ENCODE measurements at places on chromosomes 11 and 22.

DNA sequence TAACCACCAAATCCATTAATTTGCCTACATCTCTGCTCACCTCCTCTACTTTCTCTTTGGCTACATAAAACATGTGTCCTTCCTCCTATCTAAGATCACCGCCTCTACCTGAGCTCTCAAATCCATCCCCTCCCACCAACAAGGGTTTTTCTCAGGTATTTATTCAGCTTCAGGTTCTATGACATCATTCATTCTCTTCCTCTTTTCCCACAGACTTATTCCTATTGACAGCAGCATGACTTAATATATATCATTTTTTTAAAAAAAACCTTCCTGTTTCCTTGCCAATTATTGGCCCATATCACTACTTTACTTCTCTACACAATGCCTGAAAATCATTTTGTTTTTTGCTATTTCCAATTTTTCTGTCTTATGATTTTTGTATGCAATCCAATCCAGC, 4.4 kb downstream of the CASP12 start:
- DNase-seq = no peak

GRCh38 chr11:46845440-46845739, 690 bp downstream of the CKAP5 start:
- no peak for DNase-seq

DNA sequence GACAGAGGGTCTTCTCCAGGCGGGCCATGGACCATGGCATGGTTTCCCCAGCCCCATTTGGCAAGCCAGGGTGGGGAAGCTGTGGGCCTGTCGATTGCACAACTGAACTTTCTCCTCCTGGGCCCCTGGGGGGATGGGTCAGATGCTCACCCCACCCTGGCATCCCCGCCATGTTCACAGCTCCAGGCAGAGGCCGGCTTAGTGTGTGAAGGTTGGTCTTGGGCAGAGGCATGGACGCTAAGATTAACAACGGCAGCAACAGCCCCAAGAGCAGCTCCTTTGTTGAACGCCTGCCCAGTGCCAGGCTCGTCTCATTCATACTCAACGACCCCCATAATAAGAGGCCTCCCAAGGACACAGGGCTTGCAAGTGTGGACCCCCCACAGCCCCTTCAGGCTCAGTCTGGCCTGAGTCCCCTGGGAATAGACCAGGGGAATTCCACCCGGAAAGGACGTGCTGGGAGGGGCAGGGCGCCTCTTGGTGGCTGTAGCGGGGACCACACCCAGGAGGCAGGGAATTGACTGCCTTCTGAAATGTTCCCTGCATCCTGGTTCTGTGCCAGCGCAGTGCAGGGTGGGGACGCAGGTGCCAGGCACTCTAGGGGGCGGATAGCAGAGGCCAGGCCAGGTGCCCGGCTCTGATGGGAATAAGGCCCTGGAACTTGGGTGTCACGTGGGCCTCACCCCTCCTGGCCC, 8.3 kb downstream of the TSPO start:
- no peak for DNase-seq

DNA sequence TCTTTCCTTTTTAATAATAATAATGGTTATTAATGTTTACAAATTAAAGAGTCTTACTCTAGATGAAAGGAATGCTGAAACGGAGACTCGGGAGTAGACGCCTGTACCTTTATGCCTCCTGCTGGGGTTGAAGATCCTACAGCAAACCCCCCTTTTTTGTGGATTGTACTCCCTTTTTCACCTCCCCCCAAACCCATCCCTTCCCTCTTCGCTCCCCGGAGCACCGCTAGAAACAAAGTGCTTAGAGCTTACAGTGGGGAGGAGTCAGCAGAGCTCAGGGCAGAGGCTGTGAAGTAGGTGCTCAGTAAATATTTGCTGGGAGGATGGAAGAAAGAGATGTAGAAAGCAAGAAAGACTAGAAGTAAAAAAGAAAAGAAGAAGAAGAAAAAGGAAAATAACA, 169.7 kb downstream of the NXPE2 start:
- no peak for DNase-seq

- no peak for DNase-seq
Observed at GRCh38 chr11:72010529-72011233, 12.0 kb downstream of the IL18BP start.

DNA sequence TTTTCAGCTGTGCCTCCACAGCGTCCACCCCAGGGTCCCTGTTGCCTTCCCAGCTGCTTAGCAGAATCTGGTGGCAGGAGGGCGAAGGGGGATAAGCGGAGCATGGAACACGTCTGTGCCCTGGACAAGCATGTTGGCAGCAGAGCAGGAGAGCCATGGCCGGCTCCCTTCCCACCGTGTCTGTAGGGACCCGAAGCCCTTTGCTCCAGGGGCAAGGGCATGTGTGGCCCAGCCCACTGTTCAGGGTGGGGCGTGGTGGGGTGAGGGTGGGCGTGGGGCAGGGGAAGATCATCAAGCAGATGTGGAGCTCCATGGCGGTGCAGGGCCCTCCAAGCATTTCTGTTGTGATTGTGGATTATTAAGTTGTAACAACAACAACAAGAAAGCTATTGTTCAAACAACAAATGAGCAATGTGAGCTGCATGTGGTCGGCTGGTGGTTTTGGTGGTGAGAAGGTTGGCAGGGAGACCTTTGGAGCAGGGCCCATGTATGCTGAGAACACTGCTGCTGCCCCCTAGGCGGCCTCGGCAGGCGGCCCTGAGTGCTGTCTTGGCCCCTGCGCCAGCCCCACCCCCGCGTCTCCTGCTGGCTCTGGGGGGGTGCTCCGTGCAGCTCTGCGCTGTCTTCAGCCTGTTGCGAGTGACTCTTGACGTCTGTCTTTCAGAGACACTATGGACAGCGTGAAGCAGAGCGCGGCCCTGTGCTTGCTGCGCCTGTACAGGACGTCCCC, 50.9 kb downstream of the AP2A2 start:
- DNase-seq = no peak

DNA sequence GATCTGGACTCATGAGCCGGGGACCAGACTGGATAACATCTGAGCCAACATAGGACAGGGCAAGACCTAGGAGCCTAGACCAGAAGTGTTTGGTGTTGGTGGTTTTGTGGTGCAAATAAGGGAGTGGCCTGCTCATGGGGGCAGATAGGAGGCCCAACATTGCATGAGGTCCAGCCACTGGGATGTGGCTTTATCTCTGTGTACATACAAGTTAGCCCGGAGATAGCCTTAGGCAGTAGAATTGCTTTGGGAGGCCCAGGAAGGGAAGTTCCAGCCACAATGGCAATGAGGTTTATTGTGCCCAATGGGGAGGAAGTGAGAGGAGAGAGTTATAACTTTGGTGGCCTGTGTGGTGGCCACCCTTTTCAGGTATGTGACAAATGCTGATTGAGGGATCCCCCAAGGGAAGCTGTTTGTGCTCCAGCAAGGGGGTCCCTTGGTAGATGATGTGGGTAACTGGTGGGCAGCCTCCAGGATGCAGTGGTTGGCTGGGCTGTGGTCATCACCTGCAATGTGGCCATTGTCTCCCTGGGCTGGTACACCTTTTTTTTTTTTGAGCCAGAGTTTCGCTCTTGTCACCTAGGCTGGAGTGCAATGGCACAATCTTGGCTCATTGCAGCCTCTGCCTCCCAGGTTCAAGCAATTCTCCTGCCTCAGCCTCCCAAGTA, 6.4 kb downstream of the LMO2 start:
- no peak for DNase-seq

GRCh38 chr11:1863352-1864216, 10.7 kb downstream of the LSP1 start:
- no peak for DNase-seq

GRCh38 chr11:5910540-5910939, 17.5 kb downstream of the OR52E5 start:
- no peak for DNase-seq

- DNase-seq = no peak
Observed at GRCh38 chr11:76664578-76665061, 5.9 kb downstream of the LRRC32 start.

DNA sequence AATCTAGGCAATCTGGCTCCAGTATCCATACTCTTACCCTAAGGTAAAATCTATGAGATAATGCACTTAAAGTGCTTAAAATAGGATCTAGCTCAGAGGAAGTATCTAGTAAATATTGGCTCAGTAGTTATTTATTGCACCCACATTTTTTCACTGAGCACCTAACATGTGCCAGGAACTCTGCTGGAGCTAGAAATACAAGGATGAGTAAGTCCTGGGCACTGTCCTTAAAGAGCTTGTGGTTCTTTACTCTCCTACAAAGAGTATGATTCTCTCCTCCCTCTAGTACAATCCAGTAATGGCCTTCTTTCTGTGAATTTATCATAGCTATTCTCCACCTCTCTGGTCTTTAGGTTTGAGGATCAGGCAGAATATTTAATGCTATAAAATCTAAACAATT, 59.2 kb downstream of the DEUP1 start:
- DNase-seq = no peak

DNA sequence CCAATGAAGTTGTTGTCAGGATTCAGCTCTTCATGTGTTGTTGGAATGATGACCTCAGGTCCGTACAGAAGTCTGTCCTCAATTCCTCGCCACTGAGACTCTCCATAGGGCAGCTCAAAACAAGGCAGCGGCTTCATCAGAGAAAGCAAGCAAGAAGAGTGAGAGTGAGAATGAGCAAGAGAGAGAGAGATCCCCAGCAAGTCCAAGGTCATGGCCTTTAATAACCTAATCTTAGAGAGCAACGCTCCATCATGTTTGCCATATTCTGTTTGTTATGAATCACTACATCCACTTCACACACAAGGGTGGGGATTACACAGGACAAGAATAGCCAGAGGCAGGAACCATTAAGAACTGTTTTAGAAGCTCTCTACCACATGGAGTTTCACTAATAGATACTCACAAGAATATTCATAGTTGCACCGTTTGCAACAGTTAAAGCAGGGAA, 23.3 kb upstream of the MMP7 start:
- no peak for DNase-seq

GRCh38 chr11:17230867-17231851, 23.4 kb upstream of the PIK3C2A start:
- no peak for DNase-seq

DNA sequence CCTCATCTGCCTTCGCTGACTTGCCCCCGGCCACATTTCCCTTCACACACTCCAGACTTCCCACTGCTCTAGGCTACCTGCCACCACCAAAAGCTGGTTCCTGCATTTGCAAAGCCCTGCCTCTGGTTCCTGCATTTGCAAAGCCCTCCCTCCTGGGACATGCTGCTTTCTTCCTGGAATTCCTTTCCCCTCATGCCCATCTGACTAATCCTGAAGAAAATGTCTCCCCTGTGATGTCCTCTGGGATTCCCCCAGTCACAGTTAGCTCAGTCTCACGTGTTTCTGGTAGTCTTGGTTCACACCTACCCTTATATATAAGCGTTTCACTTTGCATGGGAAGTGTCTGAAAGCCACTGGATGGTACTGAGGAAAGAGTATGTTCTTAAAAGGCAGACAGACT, 206.9 kb downstream of the DBX1 start:
- DNase-seq = no peak

GRCh38 chr11:112307616-112308015, 47.0 kb upstream of the PLET1 start:
- DNase-seq = no peak

GRCh38 chr11:118618115-118618990, 10.9 kb downstream of the PHLDB1 start:
- no peak for DNase-seq

DNA sequence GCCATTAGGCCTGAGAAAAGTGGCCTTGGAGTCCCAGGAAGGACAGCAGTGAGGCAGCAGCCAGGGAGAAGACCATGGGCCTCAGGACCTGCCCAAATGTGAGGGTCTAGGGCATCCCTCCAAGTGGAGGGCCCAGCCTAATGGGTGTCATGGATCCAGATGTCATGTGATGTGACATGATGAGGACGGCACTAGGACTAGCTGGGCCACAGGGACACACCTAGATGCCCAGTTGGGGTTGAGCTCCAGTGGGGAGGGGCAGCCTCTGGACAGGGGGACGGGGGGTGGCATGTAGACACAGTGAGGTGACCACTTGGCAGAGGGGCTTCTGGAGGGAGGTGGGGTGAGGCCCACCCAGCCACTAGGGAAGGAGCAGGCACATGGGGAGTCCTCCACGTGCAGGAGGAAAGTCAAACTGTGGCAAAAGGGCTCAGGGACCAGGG, 5.4 kb downstream of the SCARF2 start:
- no peak for DNase-seq

DNA sequence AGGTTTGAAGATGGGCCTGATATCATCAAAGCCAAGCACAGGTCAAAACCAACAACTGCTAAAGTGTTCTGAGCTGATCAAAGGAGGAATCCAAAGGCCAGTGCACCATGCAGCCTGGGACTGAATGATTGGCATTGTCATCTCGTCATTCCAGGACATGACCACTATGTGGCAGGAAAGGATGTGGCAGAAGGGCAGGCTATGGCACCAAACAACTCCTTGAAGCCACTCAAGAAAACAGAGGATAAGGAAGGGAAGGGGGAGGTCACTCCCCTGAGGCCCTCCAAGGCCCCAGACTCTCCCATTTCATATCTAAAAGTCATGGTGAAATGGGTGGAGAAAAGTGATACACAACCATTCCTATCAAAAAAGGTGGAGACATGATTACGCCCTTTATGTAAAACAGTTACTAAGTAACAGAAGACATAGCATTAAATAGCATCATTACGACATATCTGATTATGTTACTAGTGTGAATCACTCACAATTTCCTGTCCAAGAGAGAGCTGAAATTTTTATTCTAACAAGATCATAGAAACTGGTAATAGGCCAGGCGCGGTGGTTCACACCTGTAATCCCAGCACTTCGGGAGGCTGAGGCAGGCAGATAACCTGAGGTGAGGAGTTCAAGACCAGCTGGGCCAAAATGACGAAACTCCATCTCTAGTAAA, 49.3 kb downstream of the AHNAK start:
- DNase-seq = no peak

All from KG1 (cell line).